Stimulated activated CD8-positive, alpha-beta memory T cell treated with anti-CD3 and anti-CD28 coated beads, Interleukin-4, amount 100 ng/mL, for 24 hours (primary cell): ENCODE measurements at places on chromosomes 3 and 15.
A peak's percentile ranks its signal among the peaks of the same experiment; 100 is the strongest.

GRCh38 chr3:95506174-95506573, 1308.2 kb upstream of the EPHA6 start:
- DNase-seq, result no peak

DNA sequence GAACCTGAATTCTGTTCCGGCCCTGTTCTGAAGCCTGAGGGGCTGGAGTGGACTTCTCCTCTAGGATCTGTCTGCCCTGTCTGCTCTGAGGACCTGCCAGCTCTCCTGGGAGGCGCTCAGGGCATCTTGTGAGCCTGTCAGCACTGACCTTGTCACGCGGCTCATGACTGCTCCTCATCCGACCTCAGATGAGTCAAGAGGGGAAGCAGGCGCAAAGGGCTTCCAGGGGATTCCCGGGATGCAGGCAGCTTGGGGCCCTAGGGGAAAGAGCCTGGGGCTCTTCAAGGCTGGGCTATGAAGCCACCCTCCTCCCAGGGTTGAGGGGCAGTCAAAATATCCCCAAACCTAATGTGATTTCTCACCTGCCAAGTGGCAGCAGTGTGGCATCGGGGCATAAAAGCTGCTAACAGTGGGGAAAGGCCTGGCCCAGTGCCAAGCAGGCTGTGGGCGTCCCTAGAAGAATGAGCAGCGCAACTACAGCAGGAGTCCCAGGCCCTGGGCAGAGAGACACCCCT, 27.6 kb upstream of the ANKDD1A start:
- DNase-seq, result peak; percentile 68

DNA sequence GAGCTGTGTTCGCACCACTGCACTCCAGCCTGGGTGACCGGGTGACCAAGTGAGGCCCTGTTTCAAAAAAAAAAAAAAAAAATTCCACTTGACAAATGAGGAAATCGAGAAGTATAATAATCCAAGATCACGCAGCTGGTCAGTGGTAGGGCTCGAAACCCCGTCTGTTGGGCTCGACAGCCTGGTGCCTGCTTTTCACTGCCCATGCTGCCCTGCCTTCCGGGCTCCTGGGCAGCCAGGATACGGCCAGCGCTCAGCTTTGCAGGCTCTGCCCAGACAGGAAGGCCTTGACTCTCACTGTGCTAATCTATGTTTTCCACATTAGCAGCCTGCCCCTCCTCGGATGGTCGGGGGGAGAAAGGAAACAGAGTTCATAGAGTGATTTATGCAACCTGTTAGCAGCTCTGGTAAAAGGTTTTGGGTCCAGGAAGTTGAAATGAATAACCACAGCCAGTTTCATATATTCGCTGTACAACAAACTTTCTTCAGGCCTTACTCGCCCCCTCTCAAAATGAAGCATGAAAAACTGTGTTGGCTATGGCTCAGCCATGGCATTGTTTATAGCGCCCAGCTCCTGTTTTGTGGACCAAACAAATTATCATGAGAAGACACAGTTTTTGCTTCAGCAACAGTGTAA, 108.8 kb downstream of the XXYLT1 start:
- DNase-seq, result no peak

DNA sequence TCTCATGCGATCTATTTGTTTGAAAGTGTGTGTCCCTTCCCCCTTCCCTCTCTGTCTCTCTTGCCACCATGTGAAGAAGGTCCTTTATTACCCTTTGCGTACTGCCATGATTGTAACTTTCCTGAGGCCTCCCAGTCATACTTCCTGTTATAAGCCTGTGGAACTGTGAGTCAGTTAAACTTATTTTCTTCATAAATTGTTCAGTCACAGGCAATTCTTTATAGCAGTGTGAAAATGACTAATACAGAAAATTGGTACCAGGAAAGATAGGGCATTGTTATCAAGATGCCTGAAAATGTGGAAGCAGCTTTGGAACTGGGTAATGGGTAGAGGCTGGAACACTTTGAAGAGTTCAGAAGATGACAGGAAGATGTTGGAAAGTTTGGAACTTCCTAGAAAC, 743.7 kb upstream of the NECTIN3 start:
- no peak for DNase-seq

GRCh38 chr3:2923390-2923789, 186.8 kb downstream of the IL5RA start:
- DNase-seq, result no peak

DNA sequence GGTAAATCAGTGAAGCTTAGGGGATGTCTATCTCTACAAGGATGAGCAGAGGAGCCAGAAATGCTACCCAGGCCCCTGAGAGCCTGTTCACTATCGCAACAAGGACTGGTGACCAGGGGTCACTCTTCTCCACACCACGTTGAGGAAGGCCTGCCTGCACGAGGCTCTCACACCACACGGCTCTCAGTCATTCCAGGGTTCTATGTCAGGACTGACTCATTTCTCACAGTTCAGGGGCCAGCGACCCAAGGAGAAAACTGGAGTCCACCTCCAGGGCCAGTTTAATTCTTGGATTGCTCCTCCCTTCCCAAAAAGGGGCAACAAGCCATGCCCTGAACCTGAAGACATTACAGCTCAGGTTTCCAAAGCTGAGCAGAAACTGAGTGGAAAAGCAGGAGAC, 33.9 kb downstream of the ANP32A start:
- DNase-seq, result no peak

GRCh38 chr3:2156244-2156847, 57.7 kb downstream of the CNTN4 start:
- DNase-seq, result no peak

GRCh38 chr15:56869573-56869972, 48.9 kb upstream of the TCF12 start:
- DNase-seq, result no peak

- no peak for DNase-seq
These were observed 5.1 kb downstream of the PRC1 start for GRCh38 chr15:90989040-90989768.

GRCh38 chr15:92117261-92117731, 263.8 kb downstream of the SLCO3A1 start:
- no peak for DNase-seq

DNA sequence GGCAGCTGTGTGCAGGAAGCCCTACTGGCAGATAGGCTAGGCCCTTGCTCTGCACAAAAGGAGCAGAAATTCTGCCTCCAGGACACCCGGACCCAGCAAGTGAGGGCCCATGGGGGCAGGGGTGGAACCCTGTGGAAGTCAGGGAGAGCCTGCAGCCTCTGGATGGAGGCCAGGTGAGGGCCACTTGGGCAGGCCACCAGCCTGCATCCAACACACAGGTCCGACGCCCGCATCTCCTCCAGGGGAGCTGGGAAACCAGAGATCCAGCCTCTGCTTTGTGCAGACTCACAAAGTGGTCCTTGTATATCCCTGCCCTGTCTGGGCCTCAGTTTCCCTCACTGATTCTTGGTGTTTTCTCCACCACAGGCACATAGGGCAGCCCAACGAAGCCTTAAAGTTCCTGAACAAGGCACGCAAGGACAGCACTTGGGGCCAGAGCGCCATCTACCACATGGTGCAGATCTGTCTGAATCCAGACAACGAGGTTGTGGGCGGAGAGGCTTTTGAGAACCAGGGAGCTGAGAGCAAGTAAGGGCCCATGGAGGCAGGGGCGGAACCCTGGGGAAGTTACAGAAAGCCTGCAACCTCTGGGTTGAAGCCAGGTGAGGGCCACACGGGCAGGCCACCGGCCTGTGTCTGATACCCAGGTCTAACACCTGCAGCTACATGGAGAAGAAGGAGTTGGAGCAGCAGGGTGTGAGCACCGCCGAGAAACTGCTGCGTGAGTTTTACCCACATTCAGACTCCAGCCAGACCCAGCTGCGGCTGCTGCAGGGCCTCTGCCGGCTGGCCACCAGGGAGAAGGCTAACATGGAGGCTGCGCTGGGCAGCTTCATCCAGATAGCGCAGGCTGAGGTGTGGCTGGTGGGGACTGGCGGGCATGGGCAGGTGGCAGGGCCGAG, 16.6 kb downstream of the CSRNP1 start:
- no peak for DNase-seq

GRCh38 chr15:96818861-96819260, 488.4 kb downstream of the NR2F2 start:
- no peak for DNase-seq

GRCh38 chr15:89993349-89993748, 7.8 kb upstream of the ZNF710 start:
- DNase-seq, result no peak

- DNase-seq, result peak; percentile 93
These were observed at the start of gene PCLAF for GRCh38 chr15:64381000-64381751. PCLAF (minus strand) TSS chr15:64381441; CDS start chr15:64381371, 70 bp downstream.

GRCh38 chr15:29911705-29912104, 89.4 kb upstream of the TJP1 start:
- DNase-seq, result no peak

DNA sequence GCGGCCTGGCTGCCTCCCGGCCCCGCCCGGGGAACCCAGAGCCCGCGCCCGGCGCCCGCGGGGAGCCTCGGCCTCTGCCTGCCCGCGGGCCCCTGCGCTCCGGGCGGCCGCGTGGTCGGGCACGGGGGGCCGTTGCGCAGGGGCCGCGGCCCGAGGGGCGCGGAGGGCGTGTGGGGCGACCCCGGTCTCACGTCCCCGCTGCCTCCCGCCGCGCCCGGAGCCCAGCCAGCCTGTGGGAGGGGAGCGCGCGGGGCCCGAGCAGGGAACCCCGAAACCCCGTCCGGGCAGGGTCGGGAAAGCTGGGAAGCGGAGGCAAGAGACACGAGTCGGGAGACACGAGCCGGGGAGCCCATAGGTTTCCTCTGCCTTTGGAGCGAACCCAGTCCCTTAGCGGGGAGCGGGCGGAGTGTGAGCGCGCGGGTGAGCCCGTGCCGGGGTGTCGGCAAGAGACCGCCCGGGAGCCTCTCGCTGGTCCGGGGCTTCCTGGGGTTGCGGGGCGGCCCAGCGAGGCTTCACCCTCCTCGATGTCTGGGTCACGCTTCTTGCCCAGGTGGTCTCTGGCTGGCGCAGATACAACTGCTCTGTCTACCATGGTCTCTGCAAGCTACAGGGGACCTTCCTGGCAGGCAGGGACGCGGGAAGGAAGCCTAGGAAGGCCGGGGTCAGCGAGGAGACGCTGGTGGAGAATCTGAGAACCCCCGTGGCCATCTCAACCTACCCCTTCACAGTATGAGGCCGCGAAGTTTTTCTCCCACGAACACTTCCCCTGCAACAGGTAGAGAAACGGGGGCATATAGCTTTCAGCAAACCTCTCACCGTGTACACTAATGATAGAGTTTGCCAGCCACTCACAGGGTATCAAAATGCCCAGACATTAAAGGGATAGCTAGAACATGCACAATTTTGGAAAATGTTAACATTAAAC, 586 bp downstream of the LRRK1 start:
- no peak for DNase-seq

GRCh38 chr3:42314411-42314810, 48.4 kb upstream of the CCK start:
- DNase-seq, result no peak

DNA sequence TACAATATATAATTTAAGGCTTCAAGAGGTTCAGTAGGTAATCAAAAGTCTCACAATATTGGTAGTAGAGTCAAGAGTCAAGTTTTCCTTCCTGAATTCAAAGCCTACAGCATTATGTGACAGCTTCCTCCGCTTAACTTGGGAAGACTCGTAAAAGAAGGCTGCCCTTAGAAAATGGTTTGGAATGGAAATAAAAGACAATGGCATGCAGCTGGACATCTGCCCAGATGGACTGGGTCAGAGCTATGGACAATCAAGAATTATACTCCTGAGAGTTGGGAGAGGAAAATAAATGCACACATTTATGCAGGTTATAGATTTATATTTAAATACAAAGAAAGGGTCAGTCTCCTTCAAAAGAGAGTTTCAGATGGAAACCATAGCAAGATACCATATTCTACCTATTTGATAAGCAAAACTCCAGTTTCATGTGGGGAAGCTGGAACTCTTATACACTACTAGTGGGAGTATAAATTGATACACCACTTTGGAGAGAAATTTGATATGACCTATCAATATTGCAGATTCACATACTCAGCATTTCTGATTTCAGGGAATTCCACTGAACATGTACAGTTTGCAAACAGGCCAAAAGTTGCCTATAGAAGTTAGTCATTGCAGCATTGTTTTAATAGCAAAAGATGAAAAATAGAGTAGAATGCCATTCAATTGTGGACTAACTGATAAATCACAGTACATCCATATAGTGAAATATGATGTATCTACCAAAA, 6.1 kb downstream of the CRYBG3 start:
- DNase-seq, result no peak

DNA sequence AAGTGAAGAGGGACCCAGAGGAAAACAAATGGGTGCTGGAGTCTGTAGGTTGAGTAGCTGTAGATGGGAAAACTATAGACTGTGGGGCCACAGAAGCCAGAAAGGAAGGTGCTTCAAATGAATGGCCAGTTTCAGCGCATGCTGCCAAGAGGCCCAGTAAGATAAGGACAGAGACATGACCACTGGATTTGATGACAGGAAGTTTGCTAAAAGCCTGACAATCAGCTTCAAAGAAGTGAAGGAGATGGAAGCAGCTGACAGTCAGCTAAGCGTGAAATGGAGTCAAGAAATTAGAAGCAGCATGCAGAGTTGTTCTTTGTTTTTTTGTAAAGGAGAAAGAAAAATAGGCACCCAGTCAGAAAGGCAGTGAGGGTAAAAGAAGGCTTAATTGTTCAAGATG, 24.9 kb downstream of the TXNRD3 start:
- no peak for DNase-seq

- DNase-seq, result no peak
These were observed 25.2 kb downstream of the RASGRF1 start for GRCh38 chr15:79065361-79065705.

DNA sequence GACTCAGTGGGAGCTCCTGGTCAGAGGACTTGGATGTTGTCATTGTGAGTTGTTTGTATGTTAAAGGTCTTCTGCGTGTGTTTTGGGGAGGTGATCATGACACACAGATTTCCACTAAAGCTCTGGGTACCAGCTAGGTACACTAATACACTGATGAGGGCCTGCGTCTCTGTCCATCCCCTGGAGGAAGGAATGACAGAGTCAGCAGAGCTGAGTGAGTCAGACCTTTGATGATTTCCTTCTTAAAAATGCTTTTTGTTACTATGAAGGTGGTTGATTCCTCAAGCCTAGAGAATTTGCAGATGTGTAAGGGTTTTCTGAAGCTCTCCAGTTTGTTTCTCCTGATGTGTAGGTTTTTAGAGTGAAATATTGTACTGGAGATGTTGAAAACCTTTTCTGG, 424.1 kb upstream of the TPM1 start:
- DNase-seq, result no peak

GRCh38 chr3:116005404-116005803, 382.1 kb downstream of the GAP43 start:
- DNase-seq, result no peak

DNA sequence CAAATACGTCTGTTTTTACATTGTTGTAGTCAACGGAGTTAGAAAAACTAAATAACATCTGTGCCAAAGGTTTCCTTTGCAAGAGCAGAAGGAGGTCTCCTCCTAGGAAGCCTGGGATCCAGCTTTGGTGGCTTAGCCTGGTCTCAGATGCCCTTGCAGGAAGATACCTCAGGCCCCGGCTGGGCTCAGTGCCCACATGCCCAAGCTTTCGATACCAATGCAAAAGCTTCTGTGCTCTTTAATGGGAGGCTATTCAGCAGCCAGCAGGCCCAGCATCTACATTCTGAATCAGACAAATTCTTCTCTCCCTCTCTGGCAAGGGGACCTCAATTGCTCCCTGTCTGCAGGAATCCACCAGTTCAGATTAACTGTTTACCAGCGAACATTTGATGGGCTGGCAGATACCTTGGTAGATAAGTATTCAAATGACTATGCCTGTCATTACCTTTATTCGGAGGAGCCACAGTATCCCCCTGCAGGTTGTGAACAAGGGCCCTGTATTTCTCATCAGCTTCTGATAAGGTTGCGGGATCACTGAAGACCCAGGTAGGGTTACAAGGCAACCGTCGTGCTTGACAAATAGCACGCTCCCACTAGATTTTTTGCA, 180.1 kb upstream of the KBTBD8 start:
- DNase-seq, result no peak
